ENCODE measurements at places on chromosomes 12 and 14.

DNA sequence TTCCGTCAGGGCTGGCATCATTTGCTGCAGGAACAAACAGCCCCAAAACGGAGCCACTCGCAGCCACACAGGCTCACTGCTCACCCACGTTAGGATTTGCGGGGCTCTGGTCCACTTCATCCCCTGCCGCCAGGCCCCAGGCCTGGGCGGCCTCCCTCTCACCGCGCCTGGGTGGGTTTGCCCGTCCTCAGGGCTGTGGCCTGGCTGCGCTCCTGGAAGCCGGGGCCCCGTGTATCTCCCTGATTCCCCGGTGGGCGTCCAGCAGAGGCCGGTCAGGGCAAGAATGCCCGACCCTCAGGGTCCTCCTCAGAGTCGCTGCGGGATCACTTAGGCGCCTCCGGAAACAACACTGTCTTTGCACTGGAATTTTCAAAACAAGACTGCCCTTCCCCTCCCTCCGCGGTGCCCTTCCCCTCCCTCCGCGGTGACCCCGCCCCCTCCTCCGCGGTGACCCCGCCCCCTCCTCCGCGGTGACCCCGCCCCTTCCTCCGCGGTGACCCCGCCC, 15.7 kb upstream of the FBRSL1 start:
- no peak for DNase-seq

DNA sequence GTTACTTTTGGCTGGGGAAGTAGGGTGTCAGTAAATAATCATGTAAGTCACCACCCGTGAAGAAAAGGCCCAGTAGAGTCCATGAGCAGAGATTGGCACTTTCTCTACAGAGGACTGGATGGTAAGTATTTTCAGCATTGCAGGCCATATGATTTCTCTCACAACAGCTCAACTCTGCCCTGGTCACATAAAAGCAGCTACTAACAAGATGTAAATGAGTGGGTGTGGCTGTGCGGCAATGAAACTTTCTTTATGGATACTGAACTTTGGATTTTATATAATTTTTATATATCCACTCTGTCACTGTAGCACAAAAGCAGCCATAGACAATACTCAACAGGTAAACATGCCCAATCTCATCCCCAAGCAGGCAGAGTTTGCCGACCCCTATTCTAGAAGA, 343.6 kb downstream of the GLT1D1 start:
- no peak for DNase-seq

DNA sequence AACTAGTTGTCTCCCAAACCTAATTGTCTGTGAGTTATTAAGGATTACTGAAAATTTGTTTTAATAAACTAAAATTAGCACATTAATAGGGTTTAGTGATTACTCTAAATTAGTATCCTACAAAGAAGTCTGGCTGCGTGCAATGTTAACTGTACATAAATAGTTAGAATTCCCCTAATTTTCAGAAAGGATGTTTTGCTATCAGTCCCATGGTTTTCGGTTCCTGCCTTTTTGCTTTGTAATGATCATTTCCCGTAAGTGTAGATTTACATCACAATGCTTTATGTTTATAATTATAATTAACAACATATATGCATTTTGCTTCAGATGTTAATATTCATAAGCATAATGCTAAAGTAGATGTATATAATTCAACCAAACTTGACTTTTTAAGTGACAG, 19.8 kb upstream of the LYZ start:
- no peak for DNase-seq

DNA sequence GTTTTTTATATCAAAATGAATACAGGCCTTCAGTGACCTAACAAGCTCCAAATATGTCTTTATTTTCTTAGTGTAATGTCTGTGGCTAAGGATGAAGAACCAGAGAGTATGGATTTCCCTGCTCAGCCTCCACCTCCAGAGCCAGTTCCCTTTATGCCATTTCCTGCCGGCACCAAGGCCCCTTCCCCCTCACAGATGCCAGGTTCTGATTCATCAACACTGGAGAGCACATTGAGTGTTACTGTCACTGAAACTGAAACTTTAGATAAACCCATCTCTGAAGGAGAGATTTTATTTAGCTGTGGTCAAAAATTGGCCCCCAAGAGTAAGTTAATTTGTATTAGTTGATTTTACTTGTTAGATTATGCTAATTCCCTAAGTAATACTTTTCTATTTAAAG, 61.0 kb downstream of the KIAA0586 start:
- no peak for DNase-seq

- DNase-seq = no peak
Observed at GRCh38 chr14:35390577-35391387, 13.8 kb downstream of the NFKBIA start.

DNA sequence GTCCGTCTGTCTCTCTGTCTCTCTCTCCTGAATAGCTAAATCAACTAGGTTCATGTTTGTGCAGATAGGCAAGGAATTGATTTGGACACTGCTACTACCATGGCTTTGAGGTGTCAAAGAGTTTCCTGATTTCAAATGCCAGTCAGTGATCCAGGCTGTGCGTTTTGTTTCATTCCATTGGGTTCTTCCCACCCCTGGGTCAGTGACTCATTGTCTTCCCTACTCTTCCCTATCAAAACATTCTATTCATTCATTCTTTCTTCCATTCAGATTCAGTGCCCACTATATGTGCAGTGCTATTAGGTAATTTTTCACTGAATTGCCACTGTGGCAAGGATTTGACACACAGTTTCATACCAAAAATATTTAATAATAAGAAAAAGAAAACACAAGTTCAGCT, 50.4 kb downstream of the RPH3A start:
- no peak for DNase-seq

- no peak for DNase-seq
Observed at GRCh38 chr14:71947947-71948500, 15.8 kb downstream of the RGS6 start.
